Inflammatory macrophage treated with lipopolysaccharide for 1 hour (primary cell): ENCODE measurements at places on chromosomes 11 and 22.

DNA sequence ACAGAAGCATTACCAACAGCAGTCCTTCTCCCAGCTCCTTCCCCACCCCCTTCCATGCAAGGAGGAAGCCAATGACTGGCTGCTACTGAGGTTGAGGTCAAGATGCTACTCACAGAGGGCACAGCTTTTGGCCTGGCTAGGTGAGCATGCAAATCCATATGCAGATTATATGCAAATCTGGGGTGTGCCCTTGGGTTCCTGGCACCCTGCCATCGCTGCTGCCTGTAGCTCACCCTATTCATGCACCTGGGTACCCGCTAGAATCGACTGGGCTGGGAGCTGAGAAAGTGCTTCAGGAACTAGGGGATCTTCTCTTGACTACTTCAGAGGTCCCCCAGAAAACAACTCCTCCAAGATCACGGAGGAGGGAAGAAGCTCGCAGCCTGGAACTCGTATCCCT, 4.0 kb downstream of the DSCAML1 start:
- no peak for DNase-seq

- DNase-seq, result no peak
Observed at GRCh38 chr22:44353041-44353440, 40.3 kb upstream of the SHISAL1 start.

- DNase-seq, result no peak
Observed at GRCh38 chr11:8693010-8693551, 10.5 kb downstream of the RPL27A start.

DNA sequence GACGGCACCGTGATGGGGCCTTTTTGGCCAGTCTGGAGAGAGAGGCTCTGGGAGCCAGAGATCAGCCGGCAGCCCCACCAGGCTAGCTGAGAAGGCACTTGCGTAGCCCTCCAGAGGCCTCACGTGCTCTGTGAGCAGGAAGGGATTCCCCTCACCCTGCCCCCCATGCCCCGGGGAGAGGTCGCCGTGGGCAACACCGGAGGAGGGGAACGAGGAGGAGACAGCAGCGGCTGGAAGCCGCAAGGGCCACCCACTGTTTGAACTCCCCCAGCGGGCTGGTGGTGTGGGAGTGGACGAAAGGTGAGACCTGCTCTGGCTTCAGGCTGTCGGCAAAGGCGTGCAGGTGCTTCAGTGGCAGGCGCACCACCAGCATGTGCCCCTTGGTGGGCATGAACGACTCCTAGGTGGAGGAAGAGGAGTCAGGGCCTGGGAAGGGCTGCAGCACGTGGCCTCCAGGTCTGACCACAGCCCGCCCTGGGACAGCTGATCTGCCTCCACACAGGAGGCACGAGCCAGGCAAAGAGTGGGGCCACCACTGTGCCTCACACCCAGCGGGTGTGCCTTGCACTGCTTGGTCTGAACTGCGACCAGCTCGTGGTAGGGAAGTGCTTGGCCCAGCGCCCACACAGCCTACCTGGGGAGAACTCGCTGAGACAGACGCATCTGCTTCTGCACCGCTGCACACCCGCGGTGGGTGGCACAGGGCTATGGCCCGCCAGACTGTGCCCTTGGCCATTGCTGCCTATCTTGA, 99.9 kb downstream of the MED15 start:
- DNase-seq, result no peak

- DNase-seq, result peak; percentile 39
Observed at GRCh38 chr11:36487619-36488018, 22.5 kb downstream of the TRAF6 start.

DNA sequence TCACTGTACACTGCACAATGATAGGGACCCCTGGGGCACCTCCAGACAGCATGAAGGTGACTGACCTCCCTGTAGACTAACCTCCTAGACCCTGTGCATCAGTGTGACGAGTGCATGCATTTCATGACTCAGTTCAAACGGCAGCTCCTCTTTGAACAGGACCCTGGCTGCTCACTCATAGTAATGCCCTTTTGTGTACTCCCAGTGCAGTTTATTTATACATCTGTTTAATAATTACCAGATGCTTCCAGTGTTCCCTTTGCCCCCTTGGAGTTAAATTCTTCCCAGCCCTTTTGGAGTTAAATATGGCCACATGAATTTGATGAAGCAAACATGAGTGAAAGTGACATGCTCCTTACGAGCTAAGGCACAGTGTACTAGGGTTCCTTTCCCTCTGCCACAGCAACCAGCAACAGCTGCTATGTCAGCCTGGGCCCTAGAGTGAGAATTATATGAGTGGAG, 72.4 kb downstream of the PANX1 start:
- DNase-seq, result no peak
